ENCODE measurements at places on chromosomes 5 and 9.

GRCh38 chr5:61329550-61330128 is 2.4 kb upstream of the ZSWIM6 start:
- DNase-seq = peak; percentile 15

GRCh38 chr5:133977858-133978257 is 9.4 kb upstream of the C5orf15 start:
- no peak for DNase-seq

DNA sequence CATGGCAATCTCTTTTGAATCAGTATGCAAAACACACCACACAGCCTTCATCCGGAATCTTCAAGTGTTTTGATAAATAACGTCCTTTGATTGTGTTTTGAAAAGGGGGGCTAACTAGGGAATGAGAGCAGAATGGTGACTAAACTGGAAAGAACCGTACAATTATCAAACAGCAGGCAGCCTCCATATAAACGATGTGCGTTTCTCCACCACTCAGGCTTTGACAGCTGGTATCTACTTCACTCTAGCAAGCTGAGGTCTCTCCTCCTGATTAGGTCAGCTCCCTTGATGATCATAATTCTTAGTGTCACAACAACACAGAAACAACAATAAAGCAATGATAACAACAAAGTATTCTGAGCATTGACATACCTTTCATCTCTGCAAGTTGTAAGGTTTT is 465.9 kb downstream of the TUSC1 start:
- DNase-seq = no peak

DNA sequence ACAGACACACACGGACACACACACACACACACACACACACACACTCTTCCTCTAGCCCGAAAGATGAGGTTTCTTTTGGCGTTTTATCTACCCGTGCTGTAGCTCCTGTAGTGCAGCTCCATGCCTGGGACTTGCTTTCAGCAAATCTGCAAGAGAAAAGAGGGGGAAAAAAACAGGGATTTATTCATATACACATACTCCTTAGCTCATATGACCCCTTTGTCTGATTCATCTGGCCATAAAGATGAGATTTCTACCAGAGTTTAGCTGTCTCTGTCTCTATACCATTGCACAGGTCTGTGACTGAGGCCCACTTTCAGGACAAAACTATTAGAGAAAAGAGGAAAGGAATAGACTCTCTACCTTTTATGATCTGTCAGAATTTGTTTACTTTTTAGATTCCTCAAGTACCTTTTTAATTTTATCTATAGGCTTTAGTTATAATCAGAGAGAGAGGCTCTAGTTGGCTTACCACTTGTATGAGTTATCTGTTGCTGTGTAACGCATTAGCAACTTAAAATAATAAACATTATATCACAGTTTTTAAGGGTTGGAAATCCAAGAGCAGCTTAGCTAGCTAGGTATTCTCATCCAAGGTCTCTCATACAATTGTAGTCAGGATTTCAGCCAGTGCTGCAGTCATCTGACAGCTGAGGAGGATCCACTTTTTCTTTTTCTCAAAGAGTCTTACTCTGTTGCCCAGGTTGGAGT is 14.7 kb downstream of the SNX2 start:
- no peak for DNase-seq

- DNase-seq = no peak
Observed at GRCh38 chr5:140927228-140927573, 1.1 kb downstream of the PCDHAC1 start.

DNA sequence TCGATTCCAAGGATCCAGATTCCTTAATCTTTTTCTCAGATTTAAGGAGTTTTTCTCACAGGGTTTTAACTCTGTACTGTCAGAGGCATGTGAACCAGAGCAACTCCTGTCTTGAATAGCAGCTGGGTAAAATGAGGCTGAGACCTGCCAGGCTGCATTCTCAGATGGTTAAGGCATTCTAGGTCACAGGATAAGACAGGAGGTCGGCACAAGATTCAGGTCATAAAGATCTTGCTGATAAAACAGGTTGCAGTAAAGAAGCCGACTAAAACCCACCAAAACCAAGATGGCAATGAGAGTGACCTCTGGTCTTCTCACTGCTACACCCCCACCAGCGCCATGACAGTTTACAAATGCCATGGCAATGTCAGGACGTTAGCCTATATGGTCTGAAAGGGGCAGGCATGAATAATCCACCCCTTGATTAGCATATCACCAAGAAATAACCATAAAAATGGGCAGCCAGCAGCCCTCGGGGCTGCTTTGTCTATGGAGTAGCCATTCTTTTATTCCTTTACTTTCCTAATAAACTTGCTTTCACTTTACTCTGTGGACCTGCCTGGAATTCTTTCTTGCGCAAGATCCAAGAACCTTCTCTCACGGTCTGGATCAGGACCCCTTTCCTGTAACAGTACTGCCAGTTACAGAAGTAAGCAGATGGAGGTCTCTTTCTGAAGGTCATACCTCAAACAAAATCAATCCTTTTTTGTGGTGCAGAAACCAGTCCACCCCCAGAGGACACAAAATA is 87.1 kb downstream of the SLC38A9 start:
- no peak for DNase-seq

DNA sequence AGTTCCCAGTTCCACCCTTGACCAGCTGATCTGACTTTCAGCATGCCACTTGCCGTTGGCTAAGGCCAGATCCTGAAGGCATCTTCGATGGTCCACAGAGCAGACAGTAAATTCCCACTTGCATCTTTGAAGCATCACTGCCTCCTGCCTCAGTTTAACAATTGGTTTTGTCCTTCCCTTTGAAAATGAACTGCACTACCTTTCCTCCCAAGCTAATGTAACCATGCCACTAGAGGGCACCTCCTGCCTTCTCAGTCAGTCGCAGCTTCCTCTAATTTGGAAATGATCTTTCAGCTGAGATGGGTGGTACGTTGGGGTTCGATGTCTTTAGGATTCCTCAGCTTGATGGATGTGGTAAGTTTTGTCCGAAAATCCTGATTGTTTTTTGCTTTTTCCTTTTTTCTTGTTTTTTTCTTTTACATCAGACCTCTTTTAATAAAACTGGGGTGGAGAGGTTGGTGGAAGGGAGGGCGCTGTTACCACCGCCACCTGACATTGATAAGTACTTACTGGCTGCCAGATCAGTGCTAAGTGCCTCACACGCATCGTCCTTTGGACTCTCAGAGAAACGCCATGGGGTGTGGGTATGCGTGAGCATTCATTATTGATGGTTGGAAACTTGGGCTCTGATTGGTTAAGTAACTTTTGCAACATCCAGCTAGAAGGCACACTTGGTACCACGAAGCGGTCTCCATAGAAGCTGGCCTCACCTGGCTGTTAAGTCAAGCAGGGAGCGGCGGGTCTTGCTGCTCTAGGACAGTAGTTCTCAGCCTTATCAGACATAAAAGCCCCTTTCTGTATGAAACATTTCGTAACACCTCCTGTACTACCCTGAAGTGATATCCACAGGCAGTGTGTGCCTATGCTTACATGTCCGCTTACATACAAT is 16.9 kb downstream of the PTTG1 start:
- peak; percentile 75 for DNase-seq

DNA sequence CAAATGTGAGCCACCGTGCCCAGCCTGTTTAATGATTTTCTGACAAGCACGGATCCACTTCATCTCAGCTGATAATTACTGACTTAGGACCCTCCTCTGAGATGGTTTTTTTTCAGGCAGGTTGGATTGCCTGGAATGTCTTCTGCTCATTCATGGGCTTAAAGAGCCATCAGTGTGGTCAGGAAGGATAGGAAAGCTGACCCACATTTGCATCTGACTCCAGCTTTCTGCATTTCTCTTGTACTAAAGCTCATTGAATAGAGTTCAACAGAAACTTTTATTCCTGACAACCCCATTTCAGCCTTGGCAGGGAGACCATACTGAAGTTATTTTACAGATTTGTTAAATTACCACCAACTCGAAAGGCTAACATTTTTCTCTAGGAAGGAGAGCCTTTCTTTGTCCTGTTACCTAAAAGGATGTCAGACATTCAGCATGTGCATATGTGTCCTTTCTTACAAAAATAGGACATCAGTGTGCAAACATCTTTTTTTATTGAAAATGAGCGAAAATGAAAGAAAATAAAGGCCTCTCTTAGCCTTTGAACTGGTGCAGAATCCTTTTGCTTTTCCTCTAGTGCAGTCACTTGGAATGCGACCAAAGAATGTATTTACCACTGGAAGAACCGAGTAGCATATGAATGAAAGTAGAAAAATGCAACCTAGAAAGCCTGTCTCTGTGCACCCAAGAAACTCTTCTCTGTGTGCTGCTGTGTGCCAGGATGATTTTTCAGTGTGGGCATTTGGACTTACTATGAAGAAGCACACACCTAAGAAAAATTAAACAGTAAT is 26.6 kb downstream of the ADCY2 start:
- DNase-seq = no peak

- DNase-seq = no peak
Observed at GRCh38 chr5:58548068-58548467, 34.8 kb upstream of the RAB3C start.

DNA sequence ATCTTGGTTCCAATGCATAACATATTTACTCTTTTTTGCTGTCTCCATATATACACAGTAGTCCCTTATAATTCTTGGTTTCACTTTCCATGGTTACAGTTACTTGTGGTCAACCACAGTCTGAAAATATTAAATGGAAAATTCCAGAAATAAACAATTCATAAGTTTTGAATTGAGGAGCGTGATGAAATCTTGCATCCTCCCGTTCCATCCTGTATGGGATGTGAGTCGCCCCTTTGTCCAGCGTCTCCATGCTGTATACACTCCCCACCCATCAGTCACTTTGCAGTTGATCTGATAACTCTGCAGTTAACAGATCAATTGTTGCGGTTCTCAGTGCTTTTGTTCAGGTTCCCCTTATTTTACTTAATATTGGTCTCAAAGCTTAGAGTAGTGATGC is 11.5 kb upstream of the FAF2 start:
- DNase-seq = peak; percentile 7

GRCh38 chr9:107807183-107807582 is 317.6 kb upstream of the KLF4 start:
- DNase-seq = no peak

DNA sequence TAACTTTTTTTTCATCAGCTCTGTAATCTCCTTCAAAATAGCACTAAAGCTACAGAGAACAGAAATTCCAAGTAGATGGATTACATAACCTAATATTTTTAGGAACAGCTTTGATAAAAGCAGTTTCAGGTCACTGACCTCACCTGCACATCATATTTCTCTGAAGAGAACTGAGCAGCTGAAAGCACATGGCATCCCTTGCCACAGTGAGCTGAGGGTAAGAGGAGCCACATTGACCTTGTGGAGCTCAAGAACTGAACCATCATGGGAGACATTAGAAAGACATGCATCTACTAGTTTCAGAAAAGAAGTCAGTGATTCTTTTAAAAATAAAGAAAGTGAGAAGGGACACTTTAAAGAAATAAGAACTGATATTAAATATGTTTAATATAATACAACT is 222.7 kb downstream of the CFAP90 start:
- no peak for DNase-seq

GRCh38 chr5:150155258-150156026 is at the start of gene PDGFRB:
Gene PDGFRB (minus strand): TSS chr5:150155845. CDS start chr5:150137047, 18,798 bp downstream.
- DNase-seq = peak; percentile 49

DNA sequence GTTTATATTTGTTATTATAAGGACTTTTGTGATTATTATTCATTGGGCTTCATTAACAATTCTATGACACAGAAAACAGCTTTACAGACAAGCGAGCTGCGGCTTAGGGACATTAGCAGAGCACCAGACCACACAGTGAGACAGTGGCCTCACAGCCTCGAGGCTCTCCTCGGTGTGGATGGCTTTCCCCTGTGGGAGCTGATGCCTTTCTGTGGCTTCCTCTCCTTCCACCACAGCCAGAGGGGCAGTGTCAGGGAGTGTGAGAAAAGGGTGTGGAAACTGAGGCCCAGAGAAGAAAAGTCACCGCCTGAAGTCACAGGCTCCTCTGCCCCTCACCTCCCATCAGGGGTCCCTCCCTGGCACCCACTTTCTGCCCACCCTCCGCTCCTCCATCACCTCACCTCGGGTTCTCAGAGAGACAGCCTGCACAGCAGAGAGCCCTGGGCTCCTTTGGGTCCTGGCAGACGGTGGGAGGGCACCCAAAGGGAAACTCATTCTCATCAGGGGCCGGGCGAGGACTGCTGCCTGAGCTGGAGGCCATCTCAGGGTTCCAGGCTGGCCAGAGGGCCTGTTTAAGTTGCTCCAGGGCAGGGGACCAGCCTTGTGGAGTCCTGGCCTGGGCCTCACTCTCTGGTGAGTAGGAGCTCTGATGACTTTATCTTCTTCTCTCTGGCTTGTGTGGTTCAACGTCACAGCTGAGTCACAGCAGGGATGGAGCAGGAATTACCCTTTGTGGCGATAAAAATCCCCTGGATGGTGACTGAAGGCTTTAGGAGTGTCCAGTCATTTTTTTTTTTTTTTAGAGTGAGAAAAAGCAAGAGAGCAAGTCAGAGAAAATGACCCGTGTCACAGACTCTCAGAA is 830 bp downstream of the TRAF1 start:
- peak; percentile 91 for DNase-seq

GRCh38 chr9:105024529-105024928 is 96.6 kb upstream of the ABCA1 start:
- no peak for DNase-seq

GRCh38 chr5:15798006-15798405 is 298.0 kb downstream of the FBXL7 start:
- DNase-seq = no peak

Measured in CD4-positive, alpha-beta T cell treated with Interleukin-12 subunit alpha and Interleukin-12 subunit beta, for 1 hour (primary cell).